ENCODE measurements at places on chromosomes 5 and 9. TPM values are rescaled to one million over a fixed set of nuclear protein-coding genes. Genes with fewer than 3 reads are reported as not detected.

DNA sequence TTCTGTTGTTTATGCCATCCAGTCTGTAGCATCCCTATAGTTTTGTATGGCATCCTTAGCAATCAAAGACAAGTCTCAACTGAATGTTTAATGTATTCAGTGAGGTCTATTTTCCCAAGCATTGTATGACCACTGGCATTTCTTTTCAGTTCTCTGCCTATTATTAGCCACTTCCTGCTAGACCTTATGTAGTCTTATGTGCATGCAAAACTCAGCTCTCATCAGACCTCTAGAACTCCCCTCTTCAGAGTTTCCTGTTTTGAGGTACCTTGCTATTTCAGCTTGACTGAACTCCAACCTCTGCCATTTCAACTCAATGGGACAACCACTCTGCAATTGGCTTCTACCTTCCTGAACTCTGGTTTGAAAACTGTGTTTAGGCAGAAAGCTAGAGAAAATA is 113.2 kb downstream of the SLC25A46 start:
- no peak for DNase-seq

- no peak for DNase-seq
Measured at GRCh38 chr9:112853882-112854585, 36.6 kb downstream of the SLC46A2 start.

Gene COL23A1
- total RNA-seq = 3.4 TPM

GRCh38 chr5:132253452-132254320 is 3.8 kb upstream of the PDLIM4 start:
- DNase-seq = peak; percentile 85

Gene SLC35D2
- 15.6 TPM for total RNA-seq

DNA sequence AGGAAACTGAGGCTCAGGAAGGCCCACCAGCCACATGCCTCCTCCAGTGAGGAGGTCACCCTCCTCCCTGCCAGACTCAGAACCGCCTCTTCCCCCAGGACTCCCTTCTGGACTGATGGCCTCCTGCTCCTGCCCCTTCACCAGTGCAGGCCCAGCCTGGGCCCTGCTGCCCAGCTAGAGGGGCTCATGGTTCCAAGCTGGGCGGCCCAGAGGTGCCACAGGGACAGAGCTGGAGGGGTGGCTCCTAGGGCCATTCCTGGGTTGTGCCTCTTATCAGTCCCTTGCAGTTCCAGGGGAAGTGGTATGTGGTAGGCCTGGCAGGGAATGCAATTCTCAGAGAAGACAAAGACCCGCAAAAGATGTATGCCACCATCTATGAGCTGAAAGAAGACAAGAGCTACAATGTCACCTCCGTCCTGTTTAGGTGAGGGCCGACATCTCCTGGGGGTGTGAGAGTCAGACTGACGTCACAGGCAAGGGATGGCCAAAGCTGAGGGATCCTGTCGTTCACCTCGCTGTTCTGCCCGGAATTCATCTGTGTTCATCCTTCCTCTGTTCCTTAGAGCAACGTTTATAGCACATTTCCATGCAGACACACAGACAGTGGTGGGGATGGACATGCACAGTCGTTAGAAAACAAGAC is 819 bp downstream of the LCN2 start:
- no peak for DNase-seq

Gene EQTN
- total RNA-seq = not detected

Gene PAEP
- total RNA-seq = 2.7 TPM
